IPS DF 6.9 (cell line): ENCODE measurements at places on chromosomes 1 and 21.

GRCh38 chr1:79161077-79161476 lies 154.5 kb upstream of the ADGRL4 start:
- no peak for DNase-seq

DNA sequence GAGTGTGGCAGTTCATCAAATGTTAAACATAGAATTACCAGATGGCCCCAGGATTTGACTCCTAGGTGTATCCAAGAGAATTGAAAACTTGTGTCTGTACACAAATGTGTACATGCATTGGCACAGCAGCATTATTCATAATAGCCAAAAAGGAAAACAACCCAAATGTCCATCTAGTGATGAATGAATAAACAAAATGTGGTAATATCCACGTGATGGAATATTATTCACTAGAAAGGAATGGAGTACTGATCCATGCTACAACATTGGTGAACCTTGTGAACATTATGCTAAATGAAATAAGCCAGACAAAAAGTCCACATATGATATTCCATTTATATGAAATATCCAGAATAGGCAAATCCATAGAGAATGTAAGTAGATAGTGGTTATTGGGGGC lies 77.7 kb downstream of the RAVER2 start:
- DNase-seq = no peak

DNA sequence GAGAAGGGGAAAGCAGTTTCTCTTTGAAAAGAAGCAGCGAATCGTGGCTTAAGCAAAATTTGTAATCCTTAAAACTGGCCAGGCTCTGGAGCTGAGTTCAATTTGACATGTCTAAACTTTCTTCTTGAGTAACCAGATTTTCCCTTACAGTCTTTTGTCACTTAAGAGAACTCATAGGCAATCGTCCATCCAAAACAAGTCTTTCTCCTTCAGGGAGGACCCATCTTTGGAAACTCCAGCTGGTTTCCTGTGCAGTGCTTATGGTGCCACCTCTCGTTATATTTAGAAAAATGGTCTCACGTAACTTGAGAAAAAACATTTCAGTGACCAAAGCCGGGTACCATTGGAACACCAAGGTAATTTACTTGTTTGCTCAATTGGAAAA lies 1.8 kb upstream of the PTTG1IP start:
- DNase-seq = no peak

DNA sequence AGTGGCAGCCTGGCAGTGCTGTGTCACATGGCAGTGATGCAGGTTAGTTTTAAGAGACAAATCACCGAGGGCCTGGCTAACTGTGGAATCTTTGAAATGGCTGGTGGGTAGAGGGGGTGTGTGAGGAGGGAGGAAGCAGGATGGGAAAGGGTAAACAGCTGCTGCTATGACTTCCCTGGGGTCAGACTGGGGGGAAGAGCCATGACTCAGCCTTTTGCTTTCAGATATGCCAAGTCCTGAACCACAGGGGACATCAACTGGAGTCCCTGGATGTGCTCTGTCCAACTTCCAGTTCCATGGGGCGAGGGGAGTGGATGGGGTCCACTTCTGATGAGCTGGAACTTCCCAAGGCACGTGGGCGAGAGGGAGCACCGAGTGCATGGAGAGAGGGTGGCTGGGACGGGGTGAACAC lies 121.1 kb upstream of the ADAR start:
- DNase-seq = no peak

- no peak for DNase-seq
These were observed 1.6 kb upstream of the MARK1 start for GRCh38 chr1:220526294-220526693.

DNA sequence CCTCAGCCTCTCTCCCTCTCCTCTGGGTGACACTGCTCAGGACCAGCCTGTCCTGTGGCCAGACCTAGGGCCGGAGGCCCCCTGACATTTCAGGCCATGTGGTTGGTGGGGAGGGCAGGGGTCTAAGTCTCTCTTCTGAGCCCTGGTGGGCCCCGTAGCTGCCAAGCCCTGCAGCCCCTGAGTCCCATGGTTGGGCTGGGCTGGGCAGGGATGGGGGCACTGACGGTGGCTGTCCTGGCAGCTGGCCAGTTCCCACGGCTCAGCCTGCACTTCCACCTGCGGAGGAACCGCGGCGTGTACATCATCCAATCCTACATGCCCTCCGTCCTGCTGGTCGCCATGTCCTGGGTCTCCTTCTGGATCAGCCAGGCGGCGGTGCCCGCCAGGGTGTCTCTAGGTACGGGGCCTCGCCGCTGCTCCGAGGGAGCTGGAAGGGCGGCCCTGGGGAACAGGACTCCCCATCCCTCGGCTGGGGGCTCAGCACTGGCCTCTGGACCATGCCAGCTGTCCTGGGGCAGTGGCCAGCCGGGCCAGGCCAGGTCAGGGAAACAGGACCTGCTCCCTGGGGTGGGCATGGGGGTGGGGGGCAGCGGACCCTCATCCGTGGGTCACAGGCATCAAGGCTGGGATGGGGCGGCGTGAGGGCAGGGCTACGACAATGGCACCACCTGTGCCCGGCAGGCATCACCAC lies 9.9 kb downstream of the GABRD start:
- DNase-seq = no peak

DNA sequence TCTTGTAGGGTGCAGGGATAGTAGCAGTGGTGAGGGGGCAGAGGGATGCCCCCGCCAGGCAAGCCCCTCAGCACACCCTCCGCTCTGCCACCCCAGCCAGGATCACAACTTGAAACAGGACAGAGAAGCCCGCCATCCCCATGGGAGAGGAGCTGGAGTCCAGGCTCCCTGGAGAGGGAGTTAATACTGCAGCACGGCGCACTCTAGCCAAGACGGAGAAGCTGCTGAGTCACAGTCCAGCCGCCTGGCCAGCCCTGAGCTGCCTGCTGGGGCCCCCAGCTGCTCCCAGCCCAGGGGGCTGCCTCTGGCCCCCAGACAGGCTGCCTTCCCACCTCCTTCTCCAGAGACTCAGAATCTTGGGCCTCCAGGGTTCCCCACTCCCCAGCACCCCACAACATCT lies 87.2 kb downstream of the SYT2 start:
- no peak for DNase-seq

DNA sequence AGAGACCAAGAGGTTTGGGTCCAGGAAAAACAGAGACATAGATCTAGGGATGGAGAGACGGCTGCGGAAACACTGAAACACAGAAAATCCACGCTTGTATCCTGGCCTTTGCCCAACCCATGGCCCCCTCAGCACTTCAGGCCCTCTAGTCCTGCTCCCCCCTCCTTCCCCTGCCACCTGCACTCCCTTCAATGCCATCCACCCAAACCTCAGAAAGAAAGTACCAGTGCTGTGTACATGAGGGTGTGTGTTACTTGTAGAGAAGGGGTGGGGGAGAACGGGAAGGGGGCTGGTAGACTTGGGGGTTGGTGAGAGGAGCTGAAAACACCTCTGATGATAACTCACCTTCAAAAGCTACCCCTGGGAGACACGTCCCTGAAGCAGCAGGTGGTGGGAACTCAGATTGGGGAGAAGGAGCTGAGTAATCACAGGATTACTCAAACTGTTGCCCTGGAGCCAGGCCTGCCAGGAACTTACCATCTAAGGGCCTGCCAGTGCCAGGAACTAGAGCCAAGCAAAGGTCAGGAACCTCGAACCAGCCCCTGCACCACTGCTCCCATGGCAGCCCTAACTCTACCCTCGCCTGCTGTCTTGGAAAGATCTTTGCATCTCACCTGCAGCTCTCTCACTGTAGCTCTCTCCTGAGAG lies 11.5 kb downstream of the RORC start:
- DNase-seq = no peak

DNA sequence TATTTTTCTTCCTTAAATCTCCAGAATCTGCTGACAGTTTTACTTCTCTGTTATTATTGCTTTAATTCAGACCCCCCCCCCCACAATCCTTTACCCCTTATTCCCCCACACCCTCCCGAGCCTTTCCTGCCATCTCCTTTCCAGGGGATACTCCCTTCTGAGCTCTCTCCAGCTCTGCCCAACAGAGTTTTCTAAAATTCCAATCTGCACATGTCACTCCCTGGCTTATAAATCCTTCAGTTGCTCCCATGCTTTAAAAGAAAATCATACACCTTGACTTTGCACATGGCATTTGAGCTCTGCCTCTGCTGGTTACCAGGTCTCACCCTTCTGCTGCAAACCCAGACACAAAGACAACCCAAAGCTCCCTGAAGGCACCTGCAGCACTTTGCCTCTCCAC lies 11.7 kb upstream of the EPS8L3 start:
- no peak for DNase-seq

DNA sequence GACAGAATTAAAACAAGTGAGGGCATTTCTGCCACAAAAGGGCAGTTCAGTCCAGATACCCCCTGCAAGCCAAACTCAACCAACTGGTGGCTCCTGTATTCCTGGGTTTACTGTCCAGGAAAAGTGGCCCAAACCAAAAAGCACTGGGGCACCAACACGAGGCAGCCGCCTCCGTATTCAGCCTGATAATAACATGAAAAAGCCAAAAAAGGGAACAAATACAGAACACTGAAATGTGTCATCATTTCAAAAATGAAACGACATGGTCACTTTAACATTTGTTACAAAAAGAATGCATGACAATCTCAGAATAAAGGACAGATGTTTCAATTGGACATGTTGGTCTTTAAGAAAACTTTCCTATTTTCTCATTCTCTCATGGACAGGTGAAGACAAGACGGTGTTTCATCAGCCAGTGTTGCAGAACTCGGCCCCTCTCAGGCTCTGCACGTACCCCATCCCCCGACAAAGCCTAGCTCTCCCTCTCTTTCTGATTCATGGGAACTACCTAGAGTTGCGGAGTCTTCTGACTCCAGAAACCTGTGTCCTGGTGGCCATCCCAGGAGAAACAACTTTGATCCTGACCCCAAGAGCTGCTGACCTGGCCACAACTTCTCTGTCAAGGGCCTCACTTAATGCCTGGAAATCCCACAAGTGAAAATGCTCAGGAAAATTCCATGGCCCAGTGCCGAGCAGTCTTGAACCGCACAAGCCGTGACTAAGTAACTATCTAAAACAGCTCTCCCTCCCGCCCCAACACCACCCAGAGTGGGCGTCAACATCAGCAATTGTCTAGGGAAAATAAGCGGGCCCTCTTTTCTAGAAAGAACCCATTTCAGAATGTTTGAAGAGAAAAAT lies 27.1 kb downstream of the ZBTB17 start:
- DNase-seq = no peak

DNA sequence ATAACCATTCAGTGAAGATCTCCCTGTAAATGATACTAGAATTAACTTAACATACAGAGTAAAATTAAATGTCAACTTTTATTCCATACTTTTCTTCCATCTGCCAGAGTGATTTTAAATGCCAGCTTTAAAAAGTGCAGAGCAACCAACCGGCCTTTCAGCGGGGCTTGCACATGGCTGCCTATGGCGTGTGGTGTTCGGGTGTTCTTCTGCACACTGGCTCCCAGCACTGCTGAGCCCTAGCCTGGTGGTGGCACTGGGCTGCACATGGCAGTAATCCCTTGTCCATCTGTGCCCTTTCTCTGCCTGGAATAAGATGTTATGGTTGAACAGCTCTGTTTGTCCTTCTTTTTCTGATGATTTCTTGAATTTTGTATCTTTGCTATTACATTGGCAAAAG lies 156.3 kb downstream of the SNX7 start:
- no peak for DNase-seq
